Stimulated activated CD8-positive, alpha-beta memory T cell treated with anti-CD3 and anti-CD28 coated beads, Interleukin-2, amount 100 ng/mL, for 1 hour (primary cell): ENCODE measurements at places on chromosomes 1 and 21.

DNA sequence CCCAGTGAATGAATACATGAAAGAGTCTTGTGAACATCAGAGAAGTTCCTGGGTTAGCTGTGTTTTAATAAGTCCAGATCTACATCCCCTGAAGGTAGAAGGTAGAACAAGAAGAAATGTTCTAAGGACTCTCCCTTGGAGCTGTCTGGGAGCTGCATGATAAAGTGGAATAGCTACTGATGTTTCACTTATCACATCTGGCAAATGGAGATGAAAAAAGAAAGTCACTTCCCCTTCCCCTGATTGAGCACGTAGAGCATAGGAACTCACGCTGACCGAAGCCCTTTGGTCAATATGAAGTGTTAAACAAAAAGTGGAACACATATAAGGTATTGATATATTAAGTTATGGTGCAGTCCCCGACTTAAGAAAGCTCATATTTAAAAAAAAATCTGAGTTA is 53.2 kb upstream of the PARP1 start:
- DNase-seq: no peak

DNA sequence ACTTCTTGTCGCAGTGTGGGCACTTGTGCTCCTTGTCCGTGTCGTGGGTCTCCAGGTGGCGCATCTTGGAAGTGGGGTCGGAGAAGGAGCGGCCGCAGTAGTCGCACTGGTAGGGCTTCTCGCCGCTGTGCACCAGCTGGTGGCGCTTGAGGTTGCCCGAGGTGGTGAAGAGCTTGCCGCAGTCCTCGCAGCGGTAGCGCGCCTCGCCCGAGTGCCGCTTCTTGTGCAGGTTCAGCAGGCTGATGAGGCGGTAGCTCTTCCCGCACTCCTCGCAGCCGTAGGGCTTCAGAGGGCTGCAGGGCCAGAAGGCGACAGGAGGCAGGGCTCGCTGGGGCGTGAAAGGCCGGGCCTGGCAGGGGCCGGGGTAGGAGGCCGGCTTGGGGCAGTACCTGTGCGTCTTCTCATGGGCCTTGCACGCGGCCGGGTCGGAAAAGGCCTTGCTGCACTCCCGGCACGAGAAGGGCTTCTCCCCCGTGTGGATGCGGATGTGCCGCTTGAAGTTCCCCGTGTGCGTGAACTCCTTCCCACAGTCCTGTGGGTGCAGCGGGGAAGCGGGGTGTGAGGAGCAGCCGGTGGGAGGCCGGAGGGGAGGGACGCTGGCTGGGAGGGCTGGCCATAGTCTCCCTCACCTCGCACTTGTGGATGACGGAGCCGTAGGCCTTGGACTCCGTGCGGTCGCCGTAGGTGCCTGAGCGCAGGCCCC is 31.4 kb downstream of the ZBTB17 start:
- no peak for DNase-seq

GRCh38 chr1:205122489-205122882 is 708 bp upstream of the RBBP5 start:
- no peak for DNase-seq

DNA sequence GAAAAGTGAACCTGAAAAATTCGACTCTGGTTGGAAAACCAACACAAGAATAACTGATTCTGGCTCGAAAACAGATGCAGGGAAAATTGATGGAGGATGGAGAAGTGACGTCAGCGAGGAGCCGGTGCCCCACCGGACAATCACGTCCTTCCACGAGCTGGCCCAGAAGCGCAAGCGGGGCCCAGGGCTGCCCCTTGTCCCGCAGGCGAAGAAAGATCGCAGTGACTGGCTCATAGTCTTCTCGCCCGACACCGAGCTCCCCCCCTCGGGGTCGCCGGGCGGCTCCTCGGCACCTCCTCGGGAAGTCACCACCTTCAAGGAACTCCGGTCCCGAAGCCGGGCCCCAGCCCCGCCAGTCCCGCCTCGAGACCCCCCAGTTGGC is 1.9 kb downstream of the RUSC1 start:
- DNase-seq: no peak

DNA sequence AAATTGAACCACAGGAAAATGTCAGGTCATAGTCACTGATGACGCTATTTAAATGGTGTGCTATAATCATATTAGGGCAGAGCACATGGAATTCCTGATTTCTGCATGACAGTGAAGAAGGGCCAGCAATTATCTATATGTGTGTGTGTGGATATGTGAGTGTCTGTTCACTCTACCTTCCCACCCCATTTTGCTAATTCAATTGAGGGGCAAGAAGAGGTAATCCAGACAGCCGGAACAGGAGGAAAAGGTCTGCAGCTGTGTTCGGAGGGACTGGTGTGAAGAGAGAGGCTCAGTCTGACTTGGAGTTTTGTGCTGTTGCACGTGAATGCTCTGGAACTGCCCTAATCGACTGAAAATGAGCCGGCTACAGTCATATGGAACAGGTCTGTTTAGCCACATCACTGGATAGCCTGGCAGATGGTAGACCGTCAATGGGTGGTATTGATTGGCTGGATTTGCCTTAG is 5.1 kb upstream of the ELAVL4 start:
- DNase-seq: no peak

- DNase-seq: no peak
Measured at GRCh38 chr1:92736395-92736794, 48.5 kb downstream of the EVI5 start.

GRCh38 chr21:31117128-31117916 is 79.0 kb upstream of the KRTAP19-8 start:
- DNase-seq: no peak

- DNase-seq: no peak
Measured at GRCh38 chr1:49723662-49724061, 300.1 kb downstream of the AGBL4 start.

DNA sequence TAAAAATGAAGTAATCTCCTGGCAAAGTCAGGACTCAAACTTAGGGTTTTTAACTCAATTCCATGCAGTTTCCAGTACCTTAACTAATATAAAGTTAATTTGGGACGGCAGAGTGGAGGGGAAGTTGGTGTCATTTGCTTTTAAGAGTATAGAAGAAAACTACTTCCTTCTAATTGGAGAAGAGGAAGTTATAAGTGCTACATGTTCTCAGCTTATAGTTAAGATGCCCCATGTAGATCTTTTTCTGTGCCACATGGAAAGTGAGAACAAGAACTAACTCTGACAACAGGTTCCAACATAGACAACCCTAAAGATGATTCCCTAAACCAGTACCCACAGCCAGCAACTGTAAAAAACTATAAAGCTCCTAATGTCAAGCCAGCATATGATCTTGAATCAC is 11.5 kb downstream of the RRAGC start:
- DNase-seq: no peak

DNA sequence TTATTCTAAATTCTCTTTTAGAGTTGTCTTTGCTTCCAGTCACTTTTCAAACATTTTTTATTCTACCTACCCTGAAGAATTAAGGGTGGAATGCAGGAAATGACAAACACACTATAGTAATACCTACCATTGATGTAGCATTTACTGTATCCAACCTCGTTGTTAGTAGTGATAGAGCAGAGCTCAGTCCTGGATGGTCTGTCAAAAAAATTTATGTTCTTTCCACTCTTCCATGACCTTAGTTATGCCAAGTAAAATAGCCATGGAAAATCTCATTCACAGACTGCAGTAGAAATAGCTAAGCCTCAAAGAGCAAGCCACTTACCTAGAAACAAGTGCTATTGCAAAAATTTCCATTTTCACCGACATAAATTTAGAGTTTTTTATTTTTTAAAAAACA is 74.6 kb downstream of the CRB1 start:
- DNase-seq: no peak

DNA sequence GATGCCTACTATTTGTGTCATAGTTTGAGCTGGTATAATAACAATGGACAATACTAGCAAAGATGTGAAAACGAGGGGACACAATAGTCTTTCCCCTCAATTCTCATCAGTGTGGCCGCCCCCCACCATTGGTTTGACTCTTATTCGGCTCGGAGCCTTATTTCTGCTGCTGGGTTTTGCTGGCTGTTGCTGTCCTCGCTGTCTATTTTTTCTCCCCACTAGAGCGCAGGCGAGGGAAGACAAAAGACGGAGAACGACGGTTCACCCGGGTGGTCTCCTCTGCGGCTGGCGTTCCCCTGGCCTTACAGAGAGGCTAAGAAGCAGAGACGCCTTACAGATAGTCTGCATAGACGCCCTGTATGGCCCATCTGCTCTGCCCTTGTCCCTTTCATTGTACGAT is 19.4 kb downstream of the CLIC6 start:
- no peak for DNase-seq

GRCh38 chr1:229383961-229384360 is 41.1 kb upstream of the CCSAP start:
- DNase-seq: no peak

- no peak for DNase-seq
Measured at GRCh38 chr1:68358439-68358838, 91.3 kb downstream of the RPE65 start.

DNA sequence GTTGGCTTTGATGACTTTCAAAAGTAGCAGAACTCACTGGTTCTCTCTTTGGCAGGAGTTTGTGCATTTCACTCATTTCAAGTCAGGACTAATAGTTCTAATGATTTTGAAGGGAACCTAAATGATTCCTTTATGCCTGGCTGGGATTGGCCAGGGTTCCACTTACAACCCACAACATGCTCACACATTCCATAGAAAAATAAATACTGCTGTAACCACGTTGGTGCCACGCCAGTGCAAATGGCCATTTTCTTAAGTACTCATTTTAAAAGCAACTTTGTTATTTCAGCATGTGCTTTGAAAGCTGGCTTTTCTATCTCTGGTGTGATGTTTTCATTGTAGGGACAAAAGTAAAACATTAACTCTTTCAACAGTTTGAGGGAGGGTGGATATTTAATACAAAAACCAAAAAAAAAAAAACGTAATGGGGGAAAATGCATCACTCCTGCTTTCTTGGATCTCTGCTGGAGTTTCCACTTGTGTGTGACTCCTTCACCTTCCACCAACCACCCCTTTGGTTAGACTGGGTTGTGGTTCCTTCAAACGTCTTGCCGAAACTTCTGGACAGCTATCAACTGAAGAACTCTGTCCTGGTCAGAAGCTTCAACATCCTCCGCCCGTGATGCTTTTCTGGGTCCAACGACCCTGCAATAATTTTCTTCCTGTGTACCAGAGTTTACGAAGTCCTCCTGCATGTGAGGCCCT is 300.4 kb upstream of the RUNX1 start:
- no peak for DNase-seq

- no peak for DNase-seq
Measured at GRCh38 chr1:92404661-92405060, 82.1 kb downstream of the GFI1 start.

GRCh38 chr1:36328088-36328480 is 4.6 kb upstream of the EVA1B start:
- DNase-seq: no peak

DNA sequence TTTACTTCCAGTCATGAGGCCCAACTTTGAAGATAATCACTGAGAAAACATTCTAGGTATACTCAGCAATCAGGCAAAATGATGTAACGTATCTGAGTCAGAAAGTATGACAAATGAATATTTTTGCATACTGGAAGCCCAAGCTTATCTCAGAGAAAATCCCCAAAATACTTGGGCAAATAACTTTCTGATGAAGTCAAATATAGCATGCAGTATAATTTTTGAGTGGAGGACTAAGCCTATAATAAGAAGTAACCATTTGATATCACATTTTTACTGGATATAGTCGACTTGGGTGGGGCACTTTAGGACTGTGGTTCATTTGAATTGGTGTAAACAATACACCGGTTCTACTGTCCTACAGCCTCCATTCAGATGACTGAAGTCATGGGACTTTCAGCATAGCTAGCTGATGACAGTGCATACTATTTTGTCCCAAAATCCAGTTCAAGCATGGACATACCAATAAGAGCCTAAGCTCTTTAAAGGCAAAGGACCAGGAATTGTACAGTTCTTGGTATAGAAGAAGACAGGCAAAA is 2.3 kb upstream of the GADD45A start:
- no peak for DNase-seq

DNA sequence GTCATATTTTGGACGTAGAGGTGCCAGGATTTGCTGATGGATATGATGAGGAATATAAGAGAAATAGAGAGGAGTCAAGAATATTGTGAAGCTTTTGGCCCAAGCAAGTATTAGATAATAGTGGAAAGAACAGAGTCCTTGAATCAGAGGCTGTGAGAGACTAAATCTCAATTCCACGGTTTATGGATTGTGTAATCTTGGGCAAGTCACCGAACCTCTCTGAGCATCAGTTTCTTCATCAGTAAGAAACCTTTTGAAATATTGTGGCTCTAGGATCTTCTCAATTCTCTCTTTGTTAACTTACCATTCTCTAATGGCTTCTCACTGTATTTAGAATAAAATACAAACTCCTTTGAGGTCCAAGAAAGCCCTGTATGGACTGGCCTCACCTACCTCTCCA is 77.6 kb downstream of the RPS6KA1 start:
- no peak for DNase-seq

DNA sequence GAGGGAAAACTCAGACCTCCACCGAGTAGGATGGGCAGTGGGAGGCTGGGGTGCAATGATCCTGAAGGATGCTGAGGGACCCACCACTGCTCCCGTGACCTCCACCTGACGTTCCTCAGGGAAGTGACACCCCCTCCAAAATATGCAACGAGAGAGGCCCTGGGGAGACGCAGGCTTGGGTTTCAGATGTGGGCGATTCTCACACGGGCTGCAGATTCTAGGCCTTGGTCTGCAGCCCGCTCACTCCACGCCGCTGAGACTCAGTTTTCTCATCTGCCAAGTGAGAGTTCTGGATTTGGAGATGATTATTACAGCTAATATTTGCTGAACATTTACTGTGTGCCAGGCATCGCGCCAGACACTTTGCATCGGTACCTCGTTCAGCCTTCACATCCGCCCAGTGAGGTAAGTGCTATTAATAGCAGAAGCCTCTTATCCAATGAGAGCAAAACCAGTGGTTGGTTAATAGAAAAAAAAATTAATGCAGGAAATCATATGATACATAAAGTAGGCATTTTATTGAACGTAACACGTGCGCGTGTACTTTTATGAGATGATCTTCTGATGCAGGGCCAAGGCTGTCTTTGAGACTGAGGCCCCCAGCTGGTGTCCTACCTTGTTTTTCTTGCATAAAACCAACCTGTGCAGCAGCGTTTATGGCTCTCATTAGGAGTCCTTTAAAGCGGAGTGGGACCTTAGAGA is 102.0 kb upstream of the RUNX3 start:
- peak; percentile 28 for DNase-seq

DNA sequence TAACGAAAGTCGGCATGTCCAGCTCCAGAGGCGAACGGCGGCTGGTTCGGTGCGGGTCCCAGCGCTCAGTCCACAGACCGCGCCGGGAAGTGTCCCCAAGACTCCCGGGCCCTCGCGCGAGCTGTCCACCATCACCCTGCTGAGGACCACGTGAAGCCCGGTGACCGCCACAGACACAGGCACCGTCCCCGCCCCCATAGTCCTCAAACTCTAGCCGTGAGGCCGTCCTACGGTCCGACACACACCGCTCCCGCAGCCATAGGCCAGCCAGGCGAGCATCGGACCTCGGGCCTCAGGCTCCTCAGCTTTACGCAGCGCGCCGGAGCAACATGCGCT is 535 bp downstream of the SETD4 start:
- DNase-seq: no peak
